Neural cell (in vitro differentiated cells): ENCODE measurements at places on chromosomes 4 and X. TPM values are rescaled to one million over a fixed set of nuclear protein-coding genes. Genes with fewer than 3 reads are reported as not detected.

ARX gene
- 39.2 and 42.8 TPM in 2 replicates for polyA plus RNA-seq

SLC6A14 gene
- not detected in 2 replicates for polyA plus RNA-seq

TLR10 gene
- polyA plus RNA-seq, result 0.10 and 0.14 TPM in 2 replicates

HMGB3 gene
- polyA plus RNA-seq, result 234 and 249 TPM in 2 replicates

PNPLA4 gene
- 2.0 and 3.8 TPM in 2 replicates for polyA plus RNA-seq

SUPT20HL2 gene
- polyA plus RNA-seq, result not detected in 2 replicates

FAM149A gene
- polyA plus RNA-seq, result 9.1 and 12.2 TPM in 2 replicates

KIF4A gene
- 1.1 and 2.7 TPM in 2 replicates for polyA plus RNA-seq

LUZP4 gene
- polyA plus RNA-seq, result not detected in 2 replicates

NXF2B gene
- polyA plus RNA-seq, result not detected in 2 replicates
